ENCODE measurements at places on chromosomes 5 and 9.

GRCh38 chr5:175711031-175711430 lies 53.2 kb downstream of the HRH2 start:
- DNase-seq: no peak

- no peak for DNase-seq
Observed at GRCh38 chr9:112755675-112756074, 5.1 kb downstream of the SNX30 start.

GRCh38 chr5:124074500-124074899 lies 562.5 kb downstream of the CSNK1G3 start:
- no peak for DNase-seq

DNA sequence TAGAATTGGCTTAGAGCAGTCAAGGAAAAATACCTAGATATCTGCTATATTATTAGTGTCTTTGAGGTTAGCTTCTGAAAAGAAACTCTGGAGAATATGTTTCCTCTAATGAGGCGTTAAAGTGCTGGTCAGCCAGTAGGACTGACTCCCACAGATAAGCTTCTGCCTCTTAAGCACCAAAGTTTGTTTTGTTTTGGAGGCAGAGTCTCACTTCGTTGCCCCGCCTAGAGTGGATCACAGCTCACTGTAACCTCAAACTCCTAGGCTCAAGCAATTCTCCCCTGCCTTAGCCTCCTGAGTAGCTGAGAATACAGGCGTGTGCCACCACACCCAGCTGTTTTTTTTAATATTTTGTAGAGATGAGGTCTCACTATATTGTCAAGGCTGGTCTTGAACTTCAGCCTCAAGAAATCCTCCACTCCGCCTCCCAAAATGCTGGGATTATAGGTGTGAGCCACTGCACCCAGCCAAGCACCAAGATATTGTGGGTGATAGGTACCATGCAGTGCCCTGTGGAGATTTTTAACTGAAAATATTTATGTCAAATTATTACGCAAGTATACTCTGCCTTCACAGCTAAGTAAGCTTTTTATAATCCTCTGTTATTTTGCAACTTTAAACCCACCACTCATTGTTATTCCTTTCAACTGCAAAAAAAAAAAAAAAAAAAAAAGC lies 24.7 kb upstream of the TMEM171 start:
- DNase-seq: no peak

- no peak for DNase-seq
Observed at GRCh38 chr9:21872696-21873095, 70.3 kb downstream of the MTAP start.

DNA sequence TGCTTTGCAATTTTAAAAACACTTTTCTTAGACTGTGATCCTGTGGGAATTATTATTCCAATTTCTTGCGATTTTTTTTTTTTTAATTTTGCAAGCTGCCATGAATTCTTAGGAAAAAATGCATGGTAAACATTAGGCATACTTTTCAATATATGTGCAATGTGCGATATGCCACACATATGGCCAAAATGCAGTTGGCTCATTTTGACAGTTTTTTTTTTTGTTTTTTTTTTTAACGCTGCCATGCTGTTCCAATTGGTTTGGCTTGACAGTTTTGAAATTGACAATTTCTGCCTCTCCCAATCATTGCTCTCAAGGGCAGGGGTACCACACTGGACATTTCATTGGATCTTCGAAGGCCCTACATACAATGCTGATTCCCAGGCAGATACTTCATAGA lies 36.4 kb downstream of the DAPK1 start:
- DNase-seq: no peak

GRCh38 chr9:130763331-130764171 lies 70.0 kb downstream of the EXOSC2 start:
- DNase-seq: no peak

- peak; percentile 68 for DNase-seq
Observed at GRCh38 chr5:160467555-160468362, 46.1 kb downstream of the PTTG1 start.

GRCh38 chr9:86918556-86918955 lies 28.8 kb downstream of the GAS1 start:
- DNase-seq: no peak

DNA sequence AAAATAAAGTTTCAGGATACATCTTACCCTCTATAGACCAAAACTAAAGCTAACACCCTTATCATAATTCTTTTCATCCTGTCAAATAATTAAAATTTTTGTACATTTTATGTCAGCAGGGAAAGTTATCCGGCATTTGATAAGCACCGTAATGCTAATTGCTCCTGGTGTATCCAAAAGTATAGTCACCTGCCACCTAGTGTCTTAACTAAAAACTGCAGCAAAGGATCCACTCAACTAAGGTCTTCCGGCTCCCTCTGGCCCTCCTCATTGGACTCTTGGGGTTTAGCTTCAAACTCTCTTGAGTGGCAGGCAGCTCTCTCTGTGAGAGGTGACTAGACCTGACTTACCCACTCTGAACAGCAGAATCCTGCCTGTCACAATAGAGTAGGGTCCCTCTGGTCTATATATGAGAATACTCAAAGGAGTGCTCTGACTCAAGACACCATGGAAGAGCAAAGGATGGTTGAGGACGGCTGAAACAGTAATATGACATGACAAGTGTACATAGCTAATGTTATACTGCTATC lies 60.4 kb upstream of the CAST start:
- peak; percentile 37 for DNase-seq

- no peak for DNase-seq
Observed at GRCh38 chr5:122753500-122753899, 21.4 kb upstream of the SNX2 start.

Data from activated T-cell treated with anti-CD3 and anti-CD28 coated beads, Interleukin-2, amount 50 U/mL, for 1 hour (primary cell).